ENCODE measurements at places on chromosomes 4 and X.

DNA sequence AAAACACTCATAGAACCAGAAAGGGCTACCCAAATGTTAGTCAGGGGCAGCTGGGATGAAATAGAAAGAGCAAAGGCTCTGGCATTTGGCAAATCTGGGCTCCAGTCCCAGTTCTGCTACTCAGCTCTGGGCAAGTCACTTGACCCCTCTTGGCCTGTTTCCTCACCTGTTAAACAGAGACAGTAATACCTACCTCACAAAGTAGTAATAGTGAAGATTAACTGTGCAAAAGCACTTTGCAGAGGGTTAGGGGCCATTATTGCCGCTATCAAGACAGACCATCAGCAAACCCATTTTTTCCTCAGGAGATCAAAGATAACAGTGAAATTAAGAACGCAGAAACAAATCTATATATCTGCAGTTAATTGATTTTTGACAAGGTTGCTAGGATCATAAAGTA is 20.6 kb downstream of the ZBTB33 start:
- no peak for DNase-seq

DNA sequence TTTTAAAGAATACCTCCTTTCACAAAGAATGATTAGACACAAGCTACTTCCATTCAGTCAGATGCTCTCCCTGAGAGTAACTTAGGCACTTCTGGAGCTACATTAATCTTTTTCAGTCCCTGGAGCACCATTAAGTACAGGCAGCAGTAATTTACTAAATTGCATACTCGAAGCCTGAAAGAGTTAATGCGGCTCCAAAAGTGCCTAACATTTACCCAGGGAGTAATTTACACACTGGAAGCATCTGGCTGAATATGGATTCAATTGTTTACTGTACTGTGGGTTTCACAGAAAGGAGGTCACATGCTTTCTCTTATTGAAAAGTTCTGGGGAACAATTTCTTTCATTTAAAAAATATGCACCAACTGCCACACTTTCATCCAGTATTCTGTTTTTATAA is 260.8 kb upstream of the TENM3 start:
- no peak for DNase-seq

GRCh38 chr4:184362396-184362795 is 112.0 kb downstream of the IRF2 start:
- no peak for DNase-seq

- DNase-seq = no peak
Measured at GRCh38 chr4:113505044-113505443, 256.5 kb downstream of the CAMK2D start.

- DNase-seq = no peak
Measured at GRCh38 chr4:126004941-126005340, 690.2 kb downstream of the FAT4 start.

- no peak for DNase-seq
Measured at GRCh38 chrX:7202206-7202605, 54.3 kb upstream of the PUDP start.

- DNase-seq = no peak
Measured at GRCh38 chr4:146143888-146144287, 31.6 kb upstream of the LSM6 start.

- DNase-seq = no peak
Measured at GRCh38 chr4:37220685-37221084, 23.9 kb upstream of the NWD2 start.

- no peak for DNase-seq
Measured at GRCh38 chr4:8872402-8873291, 1.0 kb upstream of the HMX1 start.
